ENCODE measurements at places on chromosomes 3 and 15. TPM values are rescaled to one million over a fixed set of nuclear protein-coding genes. Genes with fewer than 3 reads are reported as not detected.

Gene HCN4
- total RNA-seq: 0.06 TPM

Gene SLC2A2
- not detected for total RNA-seq

- DNase-seq: no peak
These were observed 23.8 kb upstream of the TM2D3 start for GRCh38 chr15:101675796-101676582.

GRCh38 chr3:130900959-130901358, 7.1 kb downstream of the ATP2C1 start:
- DNase-seq: no peak

Data from upper lobe of right lung (tissue), 1 donor.